ENCODE measurements at places on chromosomes 12 and 14.

GRCh38 chr12:53712059-53712643 lies 15.1 kb downstream of the CALCOCO1 start:
- DNase-seq = no peak

- no peak for DNase-seq
Measured at GRCh38 chr14:72594099-72594901, 299.6 kb downstream of the DPF3 start.

DNA sequence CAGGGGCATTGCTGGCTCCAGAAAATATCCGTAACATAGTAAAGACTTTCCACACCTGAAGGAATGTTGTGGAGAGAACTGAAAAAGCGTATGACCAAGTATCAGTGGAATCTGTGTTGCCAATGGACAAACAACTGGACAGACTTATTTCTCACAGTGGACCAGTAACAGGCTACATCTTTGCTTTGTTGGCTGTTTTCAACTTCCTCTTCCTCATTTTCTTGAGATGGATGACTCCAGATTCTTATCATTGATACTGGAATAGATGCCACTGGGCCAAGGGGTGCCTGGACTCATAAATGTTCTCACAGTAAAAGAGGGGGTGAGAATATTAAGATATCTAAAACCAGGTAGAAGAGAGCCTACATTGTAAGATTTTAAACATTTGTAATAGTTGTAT lies 6.4 kb downstream of the GAS2L3 start:
- no peak for DNase-seq

GRCh38 chr12:110935588-110935987 lies 15.2 kb upstream of the MYL2 start:
- no peak for DNase-seq
